Urothelium cell line (cell line): ENCODE measurements at places on chromosomes 6 and 20.
A peak's percentile ranks its signal among the peaks of the same experiment; 100 is the strongest.

DNA sequence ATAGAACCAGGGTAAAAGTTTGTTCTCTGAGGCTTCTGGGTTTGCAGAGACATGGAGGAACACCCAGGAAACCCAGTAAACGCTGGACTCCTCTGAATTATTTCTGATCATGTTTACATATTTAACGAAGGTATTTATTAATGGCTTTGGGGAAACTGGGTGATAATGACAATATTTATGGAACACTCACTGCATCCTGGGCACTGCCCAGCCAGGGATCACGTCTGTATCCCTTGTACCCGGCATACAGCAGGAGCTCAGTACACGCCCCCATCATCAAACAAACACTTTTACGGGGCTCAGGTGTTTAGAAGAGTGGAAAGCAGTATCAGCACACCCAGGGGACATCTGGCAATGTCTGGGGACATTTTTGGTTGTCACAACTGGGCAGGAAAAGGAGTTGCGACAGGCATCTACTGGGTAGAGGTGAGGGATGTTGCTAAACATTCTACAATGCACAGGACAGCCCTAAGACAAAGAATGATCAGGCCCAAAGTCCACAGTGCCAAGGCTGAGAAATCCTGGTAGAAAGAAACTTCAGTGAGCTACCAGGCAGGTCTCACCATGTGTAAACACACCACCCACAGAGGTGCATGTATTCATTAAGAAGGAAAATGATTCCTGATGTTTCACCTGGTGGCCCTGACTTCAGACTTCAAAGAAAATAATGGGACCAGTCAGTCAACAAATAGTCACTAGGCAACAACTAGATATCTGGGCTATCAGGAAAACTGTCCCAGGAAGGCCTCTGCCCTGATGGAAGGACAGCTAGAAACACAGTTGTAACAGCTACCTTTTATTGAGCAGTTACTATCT lies 35.3 kb downstream of the ZMYND8 start:
- DNase-seq = no peak

DNA sequence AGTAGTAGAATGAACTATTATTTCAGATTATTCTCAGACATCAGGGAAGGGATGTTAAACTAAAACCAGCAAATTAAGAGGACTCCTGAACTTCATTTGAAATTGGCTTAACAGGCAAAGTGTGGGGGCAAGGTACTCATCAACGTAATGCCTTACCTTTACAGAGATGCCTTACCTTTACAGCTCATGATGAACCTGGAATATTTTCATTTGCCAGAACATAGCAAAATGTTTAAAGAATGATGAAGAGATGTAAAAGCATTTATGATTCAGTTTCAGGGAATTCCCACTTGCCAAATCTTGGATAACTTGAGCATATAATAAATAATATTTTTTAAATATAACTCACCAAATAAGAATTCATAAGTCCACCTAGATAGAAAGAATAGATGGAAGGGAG lies 207.5 kb downstream of the TINAG start:
- DNase-seq = no peak

DNA sequence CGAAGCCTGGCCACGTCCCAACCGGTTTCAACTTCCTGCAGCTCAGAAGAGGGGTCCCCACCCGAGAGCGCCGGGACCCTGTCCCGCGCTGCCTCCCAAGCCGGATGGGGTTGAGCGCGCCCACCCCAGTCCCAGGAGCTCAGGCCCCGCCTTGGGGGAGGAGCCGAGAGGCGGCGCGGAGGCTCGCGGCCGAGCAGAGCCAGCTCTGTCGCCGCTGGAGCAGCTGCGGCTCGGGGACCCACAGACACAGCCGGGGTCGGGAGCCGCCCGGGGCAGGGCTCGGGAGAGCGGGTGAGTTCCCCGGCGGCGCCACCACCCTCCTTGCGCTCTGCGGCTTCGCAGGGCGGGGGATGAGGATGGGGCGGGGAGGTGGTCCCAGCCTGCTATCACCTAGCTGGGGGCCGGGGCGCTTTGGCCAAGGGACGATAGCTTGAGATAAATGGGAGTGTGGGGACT lies at the start of gene PPP1R16B:
TSS of gene PPP1R16B (plus strand) at position 196 of the 456 bp plus-strand sequence. CDS start 30,229 bp downstream, outside the sequence.
- peak; percentile 83 for DNase-seq

GRCh38 chr6:15994814-15995459 lies 133.9 kb upstream of the MYLIP start:
- no peak for DNase-seq

GRCh38 chr6:7881765-7882500 lies 28.7 kb downstream of the TXNDC5 start:
- DNase-seq = no peak

GRCh38 chr6:155254139-155254538 lies 9.7 kb upstream of the CLDN20 start:
- DNase-seq = no peak

- DNase-seq = no peak
Measured at GRCh38 chr6:106981926-106982325, 7.4 kb upstream of the CD24 start.

DNA sequence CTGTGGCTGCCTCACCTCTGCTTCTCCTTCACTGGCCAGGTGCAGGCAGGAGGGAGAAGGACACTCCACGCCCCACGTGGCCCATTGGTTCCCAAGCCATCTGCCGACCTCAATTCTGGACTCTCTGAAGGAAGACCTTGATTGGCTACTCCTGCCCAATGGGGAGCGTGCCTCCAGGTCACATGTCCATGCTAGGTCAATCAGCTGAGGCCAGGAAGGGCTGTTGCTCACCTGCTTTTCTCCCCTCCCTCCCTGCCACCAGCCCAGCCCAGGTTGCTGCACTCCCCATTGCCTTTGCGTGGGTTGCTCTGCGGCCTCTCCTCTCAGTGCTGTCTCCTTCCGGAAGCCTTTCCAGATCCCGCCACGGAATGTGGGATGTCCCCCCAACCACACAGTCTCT lies 21.9 kb upstream of the CDH4 start:
- DNase-seq = no peak

DNA sequence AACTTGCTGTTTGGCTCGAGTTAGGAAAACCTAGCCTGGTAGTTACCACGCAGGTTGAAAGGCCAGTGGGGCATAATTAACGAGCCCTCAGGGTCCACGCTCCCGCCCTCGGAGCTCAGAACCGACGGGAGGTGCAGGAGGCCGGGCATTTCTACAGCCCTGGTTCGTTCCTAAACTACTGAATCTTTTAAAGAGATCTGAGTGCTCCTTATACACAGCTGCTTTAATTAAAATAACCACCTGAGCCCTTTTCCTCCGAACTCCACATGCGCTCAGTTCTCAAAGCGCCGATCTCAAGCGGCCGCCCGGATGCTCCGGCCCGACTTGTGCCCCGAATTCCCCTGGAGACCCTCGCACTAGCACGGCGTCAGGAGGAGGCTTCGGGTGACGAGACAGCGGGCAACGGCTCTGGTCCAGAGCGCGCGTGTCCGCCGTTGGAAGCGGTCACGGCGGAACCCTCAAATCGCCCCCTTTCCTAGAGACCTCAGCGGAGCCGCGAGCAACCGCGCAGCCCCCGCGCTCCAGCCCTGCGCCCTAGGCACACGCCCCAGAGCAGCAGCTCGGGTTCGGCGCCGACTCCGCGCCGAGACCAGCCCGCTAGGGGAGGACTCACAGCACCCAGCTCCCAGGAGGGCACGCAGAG lies 397 bp downstream of the WDR27 start:
- no peak for DNase-seq

- no peak for DNase-seq
Measured at GRCh38 chr6:157438611-157439111, 57.7 kb downstream of the ZDHHC14 start.

DNA sequence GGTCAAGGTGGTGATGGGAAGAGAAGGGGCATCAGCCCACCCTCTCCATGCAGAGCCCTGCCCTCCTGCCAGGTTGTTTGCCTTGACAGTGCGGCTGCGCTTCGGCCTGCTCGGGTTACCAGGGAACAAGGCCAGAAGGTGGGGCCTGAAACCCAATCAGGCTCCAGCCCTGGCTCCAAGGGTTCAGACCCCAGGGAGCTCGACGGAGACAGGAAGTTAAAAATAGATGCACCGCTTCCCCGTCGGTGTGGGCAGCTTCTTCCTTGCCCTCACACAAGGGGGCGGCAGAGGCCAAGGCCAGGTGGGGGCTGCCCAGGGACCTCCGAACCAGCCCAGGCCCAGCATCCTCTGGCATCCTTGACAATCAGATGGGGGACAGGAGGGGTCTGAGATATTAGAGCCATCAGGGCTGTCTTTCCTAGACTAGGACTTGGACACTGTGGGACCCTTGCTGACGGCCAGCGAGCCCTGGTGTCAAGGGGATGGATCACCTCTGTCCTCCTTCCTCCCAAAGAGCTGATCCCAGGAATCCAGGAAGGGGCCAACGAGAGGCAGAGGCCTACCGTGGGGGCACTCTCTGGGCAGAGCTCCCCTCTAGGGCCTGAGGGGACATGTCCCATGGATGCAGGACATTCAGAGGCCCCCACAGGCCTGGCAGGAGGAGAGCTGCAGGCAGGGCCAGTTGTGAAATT lies 65.2 kb downstream of the RIPOR3 start:
- peak; percentile 73 for DNase-seq

DNA sequence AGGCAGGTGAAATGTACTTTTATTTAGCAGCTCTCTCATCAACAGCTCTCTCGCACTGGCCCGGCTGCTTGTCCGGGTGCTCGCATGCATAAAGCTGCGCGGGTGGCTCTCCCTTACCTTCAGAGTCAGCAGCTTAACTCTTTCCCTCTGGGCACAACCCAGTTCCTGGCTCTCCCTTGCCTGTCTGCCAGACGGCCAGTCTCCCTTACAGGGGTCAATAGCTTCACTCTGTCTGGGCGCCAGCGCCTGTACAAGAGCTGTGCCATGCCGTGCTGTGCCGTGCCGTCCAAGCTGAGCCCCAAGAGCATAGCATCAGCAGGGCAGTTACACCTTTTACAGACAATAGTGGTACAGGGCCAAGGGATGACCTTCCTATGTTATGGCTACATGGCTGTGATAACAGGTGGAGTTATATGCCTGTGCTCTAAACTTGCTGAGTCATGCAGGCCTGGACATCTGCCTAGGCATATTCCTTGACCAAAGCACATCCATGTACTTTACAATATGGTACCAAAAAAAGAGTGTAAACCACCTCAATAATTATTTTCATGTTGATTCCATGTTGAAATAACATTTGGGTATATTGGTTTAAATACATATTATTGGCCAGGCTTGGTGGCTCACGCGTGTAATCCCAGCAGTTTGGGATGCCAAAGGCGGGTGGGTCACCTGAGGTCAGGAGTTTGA lies 47.9 kb downstream of the BLTP3A start:
- no peak for DNase-seq

DNA sequence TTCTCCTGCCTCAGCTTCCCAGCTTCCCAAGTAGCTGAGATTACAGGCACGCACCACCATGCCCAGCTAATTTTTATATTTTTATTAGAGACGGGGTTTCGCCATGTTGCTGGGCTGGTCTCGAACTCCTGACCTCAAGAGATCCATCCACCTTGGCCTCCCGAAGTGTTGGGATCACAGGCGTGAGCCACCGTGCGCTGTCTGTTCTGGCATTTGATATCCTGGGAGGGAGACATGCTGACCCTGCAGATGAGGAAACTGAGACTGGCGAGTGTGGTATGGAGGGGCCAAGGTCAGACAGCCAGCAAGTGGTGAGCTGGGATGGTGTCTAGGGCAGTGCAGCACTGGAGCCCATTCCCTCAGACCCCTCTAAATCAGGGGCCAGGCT lies 44.6 kb downstream of the SRC start:
- no peak for DNase-seq

DNA sequence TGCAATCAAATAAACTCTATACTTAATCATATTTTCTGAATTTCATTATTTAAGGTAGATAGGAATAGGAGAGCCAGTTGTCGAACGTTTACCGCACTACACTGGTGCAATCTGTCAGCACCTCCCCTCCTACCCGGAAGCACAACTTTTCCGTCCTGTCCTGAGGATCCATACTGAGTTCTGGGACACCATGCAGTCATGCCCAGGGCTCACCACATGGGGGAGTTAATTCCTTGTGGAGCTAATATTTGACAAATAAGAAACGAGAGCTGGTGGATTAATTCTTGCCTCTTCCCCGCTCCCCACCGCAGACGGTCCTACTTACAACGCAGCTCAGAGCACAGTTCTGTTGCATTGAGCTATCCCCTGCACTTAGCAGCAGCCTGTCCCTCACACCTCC lies 107.7 kb upstream of the RALGAPA2 start:
- DNase-seq = no peak

DNA sequence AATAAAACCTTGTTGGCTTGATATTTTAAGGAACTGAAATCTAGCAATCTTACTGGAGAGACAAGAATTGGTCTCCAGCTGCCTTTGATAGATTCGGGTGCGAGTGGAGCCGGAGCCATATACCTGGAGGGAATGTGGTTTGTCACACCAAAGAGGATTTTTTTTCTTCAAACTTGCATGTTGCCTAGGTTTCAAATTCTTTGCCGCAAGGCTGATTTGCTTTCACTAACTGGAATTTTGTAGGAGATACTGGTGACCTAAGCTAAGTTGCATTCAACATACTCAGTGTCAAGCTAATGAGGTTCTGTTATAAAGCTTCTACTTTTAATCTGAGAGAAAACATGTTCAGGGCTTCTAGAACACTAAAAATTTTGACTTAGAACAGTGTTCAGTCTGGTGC lies 39.7 kb upstream of the ASIP start:
- no peak for DNase-seq

- DNase-seq = no peak
Measured at GRCh38 chr6:47141963-47142362, 99.8 kb upstream of the ADGRF1 start.
